Dermis microvascular lymphatic vessel endothelial cell (primary cell): ENCODE measurements at places on chromosomes 2 and 18. TPM values are rescaled to one million over a fixed set of nuclear protein-coding genes. Genes with fewer than 3 reads are reported as not detected.

IL1R2 gene
- total RNA-seq, result 0.76 TPM in 1 of 2 replicates, not detected in the other

DSG2 gene
- total RNA-seq, result 3.3 and 22.3 TPM in 2 replicates

PTGR3 gene
- 9.1 and 11.5 TPM in 2 replicates for total RNA-seq

MPHOSPH10 gene
- 10.6 and 11.7 TPM in 2 replicates for total RNA-seq

RMDN2 gene
- total RNA-seq, result 1.3 and 2.3 TPM in 2 replicates

SP5 gene
- total RNA-seq, result not detected in 2 replicates

DNA sequence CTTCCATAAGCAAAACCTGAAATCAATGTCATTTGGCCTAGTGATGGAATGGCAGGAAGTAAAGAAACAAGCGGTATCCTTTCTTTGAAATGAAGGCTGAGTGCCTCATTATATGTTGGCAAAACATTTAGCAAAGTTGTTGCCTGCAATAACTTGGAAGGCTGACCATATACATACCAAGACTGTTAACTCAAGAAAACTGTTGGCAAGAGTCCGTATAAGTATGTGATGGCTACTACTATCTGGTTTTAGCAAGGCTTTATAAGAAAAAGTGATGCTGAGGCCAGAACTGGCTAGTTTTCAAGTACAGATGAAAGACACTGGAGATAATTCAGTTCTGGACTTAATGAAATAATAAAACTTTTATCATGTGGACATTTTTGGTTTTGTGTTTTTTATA is 356.2 kb downstream of the ZNF521 start:
- DNase-seq, result no peak

DNA sequence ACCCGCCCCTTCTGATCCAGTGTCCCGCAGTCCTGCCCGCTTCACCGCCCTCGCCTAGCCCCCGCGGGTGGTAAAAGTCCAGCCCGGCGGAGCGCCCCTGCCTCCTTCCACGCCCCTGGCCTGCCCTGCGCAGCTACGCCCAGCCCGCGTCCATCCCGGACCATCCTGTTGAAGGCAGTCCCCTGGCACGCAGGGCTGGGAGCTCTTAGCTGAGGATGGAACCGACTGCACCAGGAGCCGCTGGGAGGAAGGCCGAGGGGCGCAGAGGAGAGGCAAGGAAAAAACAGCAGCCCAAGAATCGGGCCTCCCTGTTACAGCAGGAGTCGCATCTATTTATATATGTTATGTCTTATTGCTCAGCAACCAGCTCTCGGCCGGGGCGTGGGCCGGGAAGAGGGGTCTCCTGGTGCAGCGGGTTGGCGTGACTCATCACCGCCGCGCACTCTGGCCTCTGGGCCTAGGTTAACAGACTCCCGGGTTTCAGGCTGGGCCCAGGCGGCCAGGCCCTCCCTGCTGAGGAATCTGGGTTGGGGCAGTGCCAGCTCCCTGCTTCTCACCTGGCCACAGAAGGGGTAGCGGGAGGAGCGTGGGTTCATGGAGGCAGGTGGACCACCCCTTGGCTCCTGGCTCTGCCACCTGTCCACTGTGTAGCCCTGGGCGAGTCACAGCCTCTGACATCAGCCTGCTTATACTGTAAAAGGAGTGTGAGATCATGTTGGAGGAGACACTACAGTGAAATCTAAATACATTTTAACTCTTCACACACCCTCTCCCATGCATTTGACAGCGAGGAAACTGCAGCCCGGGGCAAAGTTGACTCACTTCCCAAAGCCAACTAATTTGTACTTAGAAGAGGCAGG is 13.4 kb upstream of the MAP3K2 start:
- DNase-seq, result no peak

DNA sequence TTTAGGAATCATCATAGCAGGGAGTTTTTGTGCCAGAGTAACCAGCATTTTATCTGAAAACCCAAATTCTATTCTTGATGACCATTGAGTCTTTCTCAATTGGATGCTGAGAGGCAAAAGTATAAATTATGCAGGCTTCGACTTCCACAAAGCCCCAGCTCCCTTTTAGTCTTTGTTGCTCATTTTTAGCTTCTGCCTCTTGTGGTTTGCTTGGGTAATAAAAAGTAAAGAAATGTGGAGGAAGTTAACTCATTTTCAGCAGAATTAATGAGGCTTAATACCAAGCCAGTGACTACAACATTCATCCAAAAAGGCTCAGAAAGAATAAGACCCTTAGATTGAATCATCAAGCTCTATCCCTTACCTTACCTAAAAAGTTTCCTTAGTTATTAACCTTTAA is 18.6 kb downstream of the ERMN start:
- no peak for DNase-seq

GRCh38 chr2:67772216-67773170 is 290.3 kb downstream of the C1D start:
- DNase-seq, result no peak

- no peak for DNase-seq
Measured at GRCh38 chr18:10919851-10920250, 229.5 kb downstream of the PIEZO2 start.

- no peak for DNase-seq
Measured at GRCh38 chr2:80469428-80469827, 164.9 kb upstream of the LRRTM1 start.

DNA sequence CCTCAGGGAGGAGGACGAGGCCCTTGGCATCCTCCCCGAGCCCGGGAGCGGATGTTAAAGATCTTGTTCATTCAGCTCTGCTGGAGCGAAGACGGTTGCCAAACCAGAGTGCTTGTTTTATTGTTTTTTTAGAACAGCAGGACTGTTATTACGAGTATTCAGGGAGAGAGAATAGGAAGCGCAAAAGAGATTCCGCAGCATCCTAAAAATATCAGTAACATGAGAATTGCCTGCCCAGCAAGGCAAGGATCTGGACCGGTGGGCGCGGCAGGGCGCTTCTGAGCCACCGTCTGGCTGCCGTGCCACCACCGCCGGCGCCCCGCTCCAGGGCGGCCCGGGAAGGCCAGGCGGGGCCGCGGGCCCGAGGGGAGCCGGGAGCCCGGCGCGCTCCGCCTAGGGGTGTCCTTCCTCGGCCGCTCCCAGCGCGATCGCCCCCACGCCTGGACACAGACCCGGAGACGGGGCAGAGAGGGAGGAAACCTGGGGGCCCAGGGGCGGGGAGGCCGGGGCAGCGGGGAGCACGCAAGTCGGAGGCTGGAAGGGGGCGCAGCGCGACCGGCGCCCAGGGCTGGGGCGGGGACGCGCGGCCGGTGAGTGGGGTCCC is 843 bp downstream of the CYS1 start:
- DNase-seq, result no peak

DNA sequence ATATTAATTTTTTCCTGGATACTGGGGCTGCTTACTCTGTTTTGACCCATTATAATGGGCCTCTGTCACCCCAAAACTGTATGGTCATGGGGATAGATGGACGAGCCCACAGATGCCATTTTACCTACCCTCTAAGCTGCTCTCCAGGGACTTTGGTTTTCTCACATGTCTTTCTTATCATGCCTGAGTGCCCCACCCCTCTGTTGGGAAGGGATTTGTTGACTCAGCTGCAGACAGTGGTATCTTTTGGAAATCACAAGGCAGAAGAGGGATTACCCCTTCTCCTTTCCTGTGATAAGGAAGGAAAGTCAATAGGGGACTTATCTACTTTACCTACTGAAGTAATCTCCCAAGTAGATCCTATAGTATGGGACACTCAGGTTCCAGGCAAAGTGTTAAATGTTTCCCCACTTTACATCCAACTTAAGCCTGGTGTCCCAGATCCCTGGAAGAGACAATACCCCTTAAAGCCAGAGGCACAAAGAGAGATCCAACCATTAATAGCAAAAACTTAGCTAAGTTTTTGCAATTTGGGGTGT is 182.7 kb downstream of the RNF152 start:
- DNase-seq, result no peak

DNA sequence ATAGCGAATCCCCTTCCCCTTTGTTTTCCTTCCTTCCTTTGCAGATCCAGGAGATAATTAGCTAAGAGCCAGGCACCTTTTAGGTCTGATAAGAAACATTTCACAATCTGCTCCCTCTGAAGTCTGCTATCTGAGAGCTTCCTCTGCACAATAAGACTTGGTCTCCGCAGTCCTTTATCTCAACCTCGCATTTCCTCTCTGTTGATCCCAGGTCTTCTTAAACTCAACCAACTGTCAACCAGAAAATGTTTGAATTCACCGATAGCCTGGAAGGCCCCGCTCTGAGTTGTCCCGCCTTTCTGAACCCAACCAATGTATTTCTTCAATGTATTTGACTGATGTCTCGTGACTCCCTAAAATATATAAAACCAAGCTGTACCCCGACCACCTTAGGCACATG is 78.4 kb upstream of the CTDP1 start:
- DNase-seq, result no peak

DNA sequence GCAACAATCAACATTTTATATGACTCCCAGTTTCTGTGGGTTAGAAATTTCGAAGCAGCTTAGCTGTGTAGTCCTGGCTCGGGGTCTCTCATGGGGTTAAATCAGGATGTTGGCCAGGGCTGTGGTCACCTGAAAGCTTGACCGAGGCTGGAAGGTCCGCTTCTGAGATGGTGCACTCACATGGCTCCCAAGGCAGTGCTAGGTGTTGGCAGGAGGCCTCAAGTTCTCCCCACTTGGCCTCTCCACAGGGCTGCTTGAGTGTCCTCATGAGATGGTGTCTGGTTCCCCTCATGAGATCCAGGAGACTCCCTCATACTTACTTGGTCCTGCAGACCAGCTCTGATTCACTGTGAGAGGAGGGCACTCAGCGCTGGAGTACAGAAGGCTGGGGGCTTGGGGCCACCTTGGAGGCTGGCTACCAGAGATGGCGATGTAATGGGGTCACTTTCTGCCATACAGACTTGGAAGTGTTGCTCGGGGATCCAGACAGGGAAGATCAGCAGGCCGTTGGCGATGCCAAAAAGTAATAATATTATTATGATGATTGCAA is 98.8 kb downstream of the INHBB start:
- no peak for DNase-seq

DNA sequence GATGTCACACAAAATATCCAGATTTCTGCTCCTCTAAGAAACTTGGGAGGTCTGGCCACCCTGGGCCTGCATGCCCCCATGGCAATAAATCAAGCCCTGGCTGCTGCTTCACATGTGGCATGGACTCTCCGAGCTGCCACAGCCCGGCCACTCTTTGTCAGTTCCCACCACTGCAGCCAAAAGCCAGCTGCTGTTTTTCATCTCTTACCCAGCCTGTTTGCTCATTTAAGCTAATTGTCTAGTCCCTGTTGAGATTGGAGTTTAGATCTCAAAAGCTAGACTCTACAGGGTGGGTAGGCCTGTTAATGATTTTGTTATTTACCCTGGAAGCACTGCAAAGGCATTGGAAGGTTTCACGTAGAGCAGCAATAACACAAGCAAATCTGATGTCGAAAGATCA is 20.9 kb upstream of the ANXA4 start:
- no peak for DNase-seq
